Right atrium auricular region (tissue), 2 donors: ENCODE measurements at places on chromosomes 5 and 9.

GRCh38 chr9:126706698-126707053 lies 92.9 kb downstream of the LMX1B start:
- no peaks in the 10 kb centered on the region for H3K36me3 ChIP-seq
- no peak overlapping the region for H3K4me3 ChIP-seq
- no peak for DNase-seq
- no peak overlapping the region for H3K27ac ChIP-seq
- no peaks in the 10 kb centered on the region for H3K27me3 ChIP-seq
- no peaks in the 10 kb centered on the region for H3K4me1 ChIP-seq

DNA sequence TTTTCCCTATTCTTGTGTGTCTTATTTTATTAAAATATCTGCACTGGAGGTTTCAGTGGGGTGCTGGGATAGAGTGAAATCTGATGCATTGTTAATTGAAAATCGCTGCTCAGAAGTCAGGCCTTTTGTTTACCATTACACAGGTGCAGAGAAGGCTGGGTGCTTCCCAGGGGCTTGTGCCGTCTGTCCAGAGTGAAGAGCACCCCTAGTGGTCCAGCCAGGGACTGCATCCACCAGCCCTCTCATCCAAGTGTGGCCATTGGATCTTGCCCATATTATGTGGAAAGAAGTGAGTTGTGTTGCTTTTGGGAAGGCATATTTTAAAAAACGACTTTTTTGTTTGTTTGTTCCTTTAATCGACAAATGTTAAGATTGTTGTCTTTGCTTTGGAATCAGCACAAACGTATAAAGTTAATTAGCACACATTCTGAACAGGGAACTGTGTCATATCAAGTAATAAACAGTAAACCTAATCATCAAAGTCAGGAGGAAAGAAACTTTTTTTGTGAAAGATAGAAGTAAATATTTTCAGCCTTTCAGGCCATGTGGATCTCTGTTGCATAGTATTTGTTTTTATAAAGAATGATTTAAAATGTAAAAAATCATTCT lies 315.6 kb downstream of the MTRR start:
- H3K27me3 ChIP-seq: no peaks in the 10 kb centered on the region
- H3K27ac ChIP-seq: no peak overlapping the region
- H3K4me1 ChIP-seq: no peaks in the 10 kb centered on the region
- H3K4me3 ChIP-seq: no peak overlapping the region
- H3K36me3 ChIP-seq: no peaks in the 10 kb centered on the region

DNA sequence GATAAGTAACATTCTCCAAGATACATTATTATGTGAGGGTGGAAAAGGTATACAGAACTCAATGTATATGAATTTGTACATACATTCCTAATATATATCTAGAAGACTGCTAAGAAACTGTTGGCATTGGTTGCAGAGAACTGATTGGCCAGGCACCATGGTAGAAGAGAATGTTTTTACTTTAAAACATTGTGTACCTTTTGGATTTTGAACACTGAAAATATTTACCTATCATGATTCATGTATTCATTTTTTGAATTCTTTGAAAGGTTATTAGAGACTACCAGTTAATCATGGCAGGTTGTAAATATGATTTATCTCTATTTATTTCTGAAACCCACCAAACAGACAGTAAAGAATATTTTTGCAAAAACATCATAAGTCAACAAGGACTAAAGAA lies 41.2 kb upstream of the ADRB2 start:
- H3K27me3 ChIP-seq: no peaks in the 10 kb centered on the region
- no peak overlapping the region for H3K4me3 ChIP-seq
- no peaks in the 10 kb centered on the region for H3K36me3 ChIP-seq
- H3K4me1 ChIP-seq: no peaks in the 10 kb centered on the region
- DNase-seq: no peak

GRCh38 chr9:135281791-135282737 lies 194.6 kb downstream of the OLFM1 start:
- H3K4me3 ChIP-seq: no peak overlapping the region
- H3K27me3 ChIP-seq: no peaks in the 10 kb centered on the region
- DNase-seq: no peak
- no peak overlapping the region for H3K27ac ChIP-seq
- H3K36me3 ChIP-seq: no peaks in the 10 kb centered on the region

- H3K27me3 ChIP-seq: no peaks in the 10 kb centered on the region
- DNase-seq: no peak
- peaks cover 69% of the 10 kb centered on the region for H3K4me1 ChIP-seq
- no peaks in the 10 kb centered on the region for H3K36me3 ChIP-seq
Observed at GRCh38 chr5:140181002-140181483, 6.1 kb downstream of the CYSTM1 start.

- no peak overlapping the region for H3K27ac ChIP-seq
- no peak overlapping the region for H3K4me3 ChIP-seq
- no peaks in the 10 kb centered on the region for H3K27me3 ChIP-seq
- H3K4me1 ChIP-seq: no peaks in the 10 kb centered on the region
Observed at GRCh38 chr5:31537851-31538250, 5.8 kb downstream of the C5orf22 start.

GRCh38 chr5:10109299-10109698 lies 140.4 kb downstream of the ATPSCKMT start:
- no peak for DNase-seq
- H3K27ac ChIP-seq: no peak overlapping the region
- H3K27me3 ChIP-seq: no peaks in the 10 kb centered on the region
- no peak overlapping the region for H3K4me3 ChIP-seq
- no peaks in the 10 kb centered on the region for H3K4me1 ChIP-seq
- H3K36me3 ChIP-seq: no peaks in the 10 kb centered on the region

GRCh38 chr9:91150998-91151717 lies 210.6 kb downstream of the AUH start:
- H3K4me1 ChIP-seq: peaks cover 7% of the 10 kb centered on the region
- H3K27ac ChIP-seq: no peak overlapping the region
- DNase-seq: no peak
- H3K36me3 ChIP-seq: no peaks in the 10 kb centered on the region

DNA sequence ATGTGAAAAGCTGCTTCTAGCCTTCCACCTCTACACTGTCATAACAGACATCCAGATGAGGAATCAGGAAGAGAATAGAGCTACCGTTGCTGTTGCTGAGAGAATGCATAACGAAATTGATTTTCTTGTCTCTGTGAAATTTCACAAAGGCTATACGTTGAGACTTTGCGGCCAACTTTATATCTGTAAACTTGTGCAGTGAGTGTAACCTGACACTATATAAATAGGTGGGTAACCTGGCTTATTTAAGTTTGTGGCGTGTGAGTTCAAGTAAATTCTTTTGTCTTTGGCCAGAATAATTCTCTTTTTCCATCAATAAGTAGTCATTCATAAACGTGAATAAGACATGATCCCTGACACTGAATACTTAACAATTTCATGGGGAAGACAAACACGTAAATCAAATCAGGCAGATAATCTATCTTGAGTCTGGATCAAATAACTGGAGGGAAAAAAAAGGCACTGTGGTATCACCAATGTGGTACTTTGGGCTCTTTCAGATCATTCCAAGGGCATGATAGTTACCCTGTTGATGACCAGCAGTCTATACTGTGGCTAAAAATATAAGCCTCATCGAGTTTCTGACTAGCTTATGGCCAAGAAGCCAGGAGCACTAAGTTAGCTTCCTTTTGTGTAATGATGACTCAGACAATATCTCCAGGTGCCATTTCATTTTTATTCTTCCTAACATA lies 98.2 kb upstream of the RASA1 start:
- H3K4me3 ChIP-seq: no peak overlapping the region
- no peaks in the 10 kb centered on the region for H3K27me3 ChIP-seq
- no peaks in the 10 kb centered on the region for H3K4me1 ChIP-seq
- H3K36me3 ChIP-seq: no peaks in the 10 kb centered on the region
- H3K27ac ChIP-seq: no peak overlapping the region

GRCh38 chr9:124015661-124016131 lies 4.1 kb downstream of the LHX2 start:
- no peaks in the 10 kb centered on the region for H3K36me3 ChIP-seq
- DNase-seq: no peak
- H3K27ac ChIP-seq: no peak overlapping the region
- peaks cover 57% of the 10 kb centered on the region for H3K27me3 ChIP-seq
- no peak overlapping the region for H3K4me3 ChIP-seq
- H3K4me1 ChIP-seq: no peaks in the 10 kb centered on the region

GRCh38 chr9:105416840-105417239 lies 31.0 kb upstream of the FSD1L start:
- H3K4me1 ChIP-seq: no peaks in the 10 kb centered on the region
- H3K4me3 ChIP-seq: no peak overlapping the region
- H3K27me3 ChIP-seq: no peaks in the 10 kb centered on the region
- DNase-seq: no peak
- no peak overlapping the region for H3K27ac ChIP-seq

GRCh38 chr9:19788152-19788551 lies 685 bp downstream of the SLC24A2 start:
- peaks cover 10% of the 10 kb centered on the region for H3K4me1 ChIP-seq
- no peak overlapping the region for H3K4me3 ChIP-seq
- no peaks in the 10 kb centered on the region for H3K36me3 ChIP-seq
- H3K27me3 ChIP-seq: no peaks in the 10 kb centered on the region

DNA sequence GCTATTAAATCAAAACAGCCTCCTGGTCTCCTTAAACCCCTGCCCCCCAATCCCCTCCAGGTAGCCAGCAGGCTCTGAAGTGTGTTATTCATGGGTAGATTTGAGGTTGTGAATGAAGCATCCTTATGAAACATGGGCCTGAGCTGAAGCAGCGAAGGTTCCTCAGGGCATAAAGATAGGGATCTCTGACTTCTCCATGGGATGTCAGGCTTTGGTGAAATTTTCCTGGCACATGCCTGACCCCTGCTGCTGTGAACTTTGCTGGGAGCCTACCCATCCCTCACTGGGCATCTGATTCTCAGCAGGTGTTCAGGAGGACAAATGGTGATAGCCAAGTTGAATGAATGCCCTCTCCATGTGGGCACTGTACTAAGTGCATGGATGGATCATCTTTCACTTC lies 250.3 kb downstream of the ASTN2 start:
- no peaks in the 10 kb centered on the region for H3K4me1 ChIP-seq
- H3K27ac ChIP-seq: no peak overlapping the region
- no peak for DNase-seq
- H3K27me3 ChIP-seq: no peaks in the 10 kb centered on the region
- H3K4me3 ChIP-seq: no peak overlapping the region
- no peaks in the 10 kb centered on the region for H3K36me3 ChIP-seq

GRCh38 chr5:36181774-36182173 lies 29.9 kb downstream of the SKP2 start:
- H3K27me3 ChIP-seq: no peaks in the 10 kb centered on the region
- no peak for DNase-seq
- no peak overlapping the region for H3K27ac ChIP-seq
- no peak overlapping the region for H3K4me3 ChIP-seq

- DNase-seq: no peak
- H3K27ac ChIP-seq: no peak overlapping the region
- no peaks in the 10 kb centered on the region for H3K4me1 ChIP-seq
- no peaks in the 10 kb centered on the region for H3K36me3 ChIP-seq
Observed at GRCh38 chr9:6068983-6069382, 53.6 kb upstream of the RANBP6 start.

DNA sequence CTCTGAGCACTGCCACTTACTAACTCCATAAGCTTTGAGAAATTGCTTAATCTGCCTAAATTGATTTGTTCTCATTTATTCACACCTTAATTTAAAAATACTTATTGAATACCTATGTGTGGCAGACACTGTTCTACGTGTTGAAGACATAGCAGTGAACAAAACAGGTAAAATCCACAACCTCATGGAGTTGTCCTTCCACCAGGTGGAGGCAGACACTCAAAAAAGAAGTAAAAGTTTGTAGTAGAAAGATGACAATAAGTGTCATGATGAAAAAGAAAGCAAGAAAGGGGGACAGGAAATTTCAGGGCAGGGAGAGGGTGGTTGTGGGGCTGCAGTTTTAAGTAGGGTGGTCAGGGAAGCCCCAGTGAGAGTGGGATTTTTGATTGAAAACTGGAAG lies 94.9 kb downstream of the SREK1 start:
- H3K4me1 ChIP-seq: no peaks in the 10 kb centered on the region
- no peak for DNase-seq

GRCh38 chr5:127671218-127671617 lies 22.3 kb downstream of the CTXN3 start:
- H3K36me3 ChIP-seq: no peaks in the 10 kb centered on the region
- H3K4me3 ChIP-seq: no peak overlapping the region
- peaks cover 4% of the 10 kb centered on the region for H3K4me1 ChIP-seq

DNA sequence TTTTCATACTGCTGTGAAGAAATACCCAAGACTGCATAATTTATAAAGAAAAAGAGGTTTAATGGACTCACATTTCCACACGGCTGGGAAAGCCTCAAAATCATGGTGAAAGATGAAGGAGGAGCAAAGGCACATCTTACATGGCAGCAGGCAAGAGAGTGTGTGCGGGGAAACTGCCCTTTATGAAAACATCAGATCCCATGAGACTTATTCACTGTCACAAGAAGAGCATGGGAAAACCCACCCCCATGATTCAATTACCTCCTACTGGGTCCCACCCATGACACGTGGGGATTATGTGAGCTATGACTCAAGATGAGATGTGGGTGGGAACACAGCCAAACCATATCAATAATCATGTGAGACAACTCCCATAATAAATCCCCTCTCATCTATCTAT lies 8.7 kb downstream of the TTC39B start:
- no peaks in the 10 kb centered on the region for H3K36me3 ChIP-seq
- H3K27ac ChIP-seq: no peak overlapping the region
- no peak for DNase-seq
